ENCODE measurements at places on chromosomes 6 and 20. TPM values are rescaled to one million over a fixed set of nuclear protein-coding genes. Genes with fewer than 3 reads are reported as not detected.

COMMD7 gene
- total RNA-seq: 36.1 TPM

TBX18 gene
- 8.2 TPM for total RNA-seq

DNA sequence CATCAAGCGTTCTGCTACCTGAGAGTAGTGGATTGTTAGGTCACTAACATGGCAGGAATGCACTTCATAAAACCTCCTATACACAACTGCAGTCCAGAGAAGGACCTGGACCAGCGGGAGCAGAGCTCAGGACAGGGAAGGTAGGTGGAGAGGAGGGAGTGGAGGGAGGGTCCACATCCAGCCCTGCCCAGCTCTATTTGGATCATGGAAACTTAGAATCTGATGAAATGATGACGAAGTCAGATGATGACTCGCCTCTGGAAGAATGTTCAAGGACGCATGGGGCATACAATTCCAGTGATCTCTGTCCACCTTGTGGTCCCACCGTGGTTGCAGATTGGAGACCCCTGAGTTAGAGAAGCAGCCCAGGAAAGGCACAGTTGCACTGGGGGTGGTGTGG is 68.8 kb downstream of the CLIC5 start:
- peak; percentile 15 for DNase-seq

- DNase-seq: no peak
Measured at GRCh38 chr6:146286961-146287360, 256.7 kb upstream of the RAB32 start.

DNA sequence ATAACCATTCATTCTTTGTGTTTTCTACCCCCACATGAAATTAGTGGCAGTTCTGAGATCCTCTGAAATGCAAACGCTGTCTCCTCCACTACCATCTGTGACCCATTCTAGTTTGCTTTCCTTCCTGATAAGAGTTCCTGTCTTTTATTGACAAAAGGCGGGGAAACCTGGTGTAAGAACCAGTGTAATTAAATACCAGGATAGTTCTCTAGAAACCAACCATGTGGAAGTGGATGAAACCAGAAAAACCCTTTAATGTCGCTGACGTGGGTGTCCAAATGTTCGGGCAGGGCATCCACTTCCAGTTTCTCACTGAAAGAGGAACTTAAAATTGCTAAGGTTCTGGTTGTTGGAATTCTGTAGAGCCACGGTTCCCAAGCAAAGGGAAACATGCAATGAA is 79.1 kb downstream of the TNFRSF21 start:
- DNase-seq: no peak

DNA sequence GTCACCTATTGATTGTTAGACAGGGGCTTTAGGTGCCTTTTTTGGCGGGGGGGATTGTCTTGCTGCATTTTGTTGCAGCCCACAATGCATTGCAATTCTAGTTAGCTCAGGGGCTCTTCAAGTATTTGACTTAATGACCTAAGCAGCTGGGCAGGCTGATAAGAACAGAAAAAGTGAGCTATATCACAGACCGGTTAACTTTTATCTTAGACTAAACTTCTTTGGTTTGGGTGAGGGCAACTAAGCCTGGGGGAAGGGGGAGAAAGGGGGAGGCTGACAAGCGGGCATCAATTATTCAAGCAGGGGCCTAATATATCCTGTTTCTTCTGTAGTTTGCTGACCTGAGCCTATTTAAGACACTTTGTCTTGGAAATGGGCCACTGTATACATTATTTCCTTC is 66.0 kb upstream of the GPR6 start:
- no peak for DNase-seq

DNA sequence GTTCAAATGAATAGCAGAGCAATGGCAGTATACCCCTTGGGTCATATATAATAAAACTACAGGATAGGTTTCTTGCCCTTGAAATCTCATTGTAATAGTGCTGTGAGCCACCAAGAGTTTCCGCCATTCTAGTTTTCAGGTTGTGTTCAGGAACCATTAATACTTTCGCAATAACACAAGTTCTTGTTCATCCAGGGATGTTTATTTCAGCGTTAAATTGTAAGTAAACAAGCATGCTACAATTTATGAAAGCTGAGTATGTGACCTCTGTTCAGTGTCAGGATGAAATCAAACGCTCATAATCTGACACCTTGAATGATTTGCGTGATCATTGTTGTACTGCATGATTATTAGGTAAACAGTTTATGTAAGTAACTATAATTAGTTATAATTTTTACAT is 22.8 kb downstream of the ANKS1A start:
- DNase-seq: no peak

GRCh38 chr6:37209461-37210205 is 39.7 kb downstream of the PIM1 start:
- DNase-seq: no peak

- DNase-seq: no peak
Measured at GRCh38 chr6:9461188-9461587, 953.7 kb downstream of the TFAP2A start.

DNA sequence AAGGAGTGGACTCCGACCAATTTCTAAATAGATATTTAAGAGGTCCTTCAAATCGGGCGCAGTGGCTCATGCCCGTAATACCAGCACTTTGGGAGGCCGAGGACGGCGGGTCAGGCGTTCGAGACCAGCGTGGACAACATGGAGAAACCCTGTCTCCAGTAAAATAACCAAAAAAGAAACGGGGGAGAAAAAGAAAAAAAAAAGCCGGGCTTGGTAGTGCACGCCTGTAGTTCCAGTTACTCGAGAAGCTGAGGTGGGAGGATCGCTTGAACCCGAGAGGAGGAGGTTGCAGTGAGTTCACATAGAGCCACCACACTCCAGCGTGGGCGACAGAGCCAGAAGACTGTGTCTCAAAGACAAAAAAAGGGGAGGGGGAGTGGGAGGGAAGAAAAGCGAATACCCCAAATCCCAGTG is 53.3 kb upstream of the HFE start:
- DNase-seq: no peak

SLC22A1 gene
- 2.8 TPM for total RNA-seq

CYP39A1 gene
- total RNA-seq: 5.1 TPM

PPP1R3G gene
- 0.18 TPM for total RNA-seq

GRCh38 chr20:38110525-38111178 is 54.4 kb downstream of the TGM2 start:
- no peak for DNase-seq

DNA sequence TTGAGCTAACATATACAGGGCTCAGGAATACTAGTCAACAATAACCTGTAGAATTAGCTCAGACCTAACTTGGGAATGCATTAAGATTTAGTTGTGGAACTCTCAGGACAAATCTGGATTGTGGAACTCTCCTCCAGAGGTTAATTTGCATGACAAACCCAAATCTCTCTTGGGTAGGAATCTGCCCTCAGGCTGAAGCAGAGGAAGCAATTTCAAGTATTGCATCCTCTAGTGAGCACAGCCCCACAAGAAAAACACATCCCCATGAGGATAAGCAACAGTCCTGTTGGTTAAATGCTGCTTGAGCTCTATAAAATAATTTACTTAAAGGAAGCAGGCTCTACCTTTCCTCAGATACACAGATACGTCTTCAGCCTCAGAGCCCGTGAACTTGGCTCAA is 170.9 kb upstream of the STXBP5 start:
- no peak for DNase-seq

LY6G6F gene
- total RNA-seq: not detected

DNA sequence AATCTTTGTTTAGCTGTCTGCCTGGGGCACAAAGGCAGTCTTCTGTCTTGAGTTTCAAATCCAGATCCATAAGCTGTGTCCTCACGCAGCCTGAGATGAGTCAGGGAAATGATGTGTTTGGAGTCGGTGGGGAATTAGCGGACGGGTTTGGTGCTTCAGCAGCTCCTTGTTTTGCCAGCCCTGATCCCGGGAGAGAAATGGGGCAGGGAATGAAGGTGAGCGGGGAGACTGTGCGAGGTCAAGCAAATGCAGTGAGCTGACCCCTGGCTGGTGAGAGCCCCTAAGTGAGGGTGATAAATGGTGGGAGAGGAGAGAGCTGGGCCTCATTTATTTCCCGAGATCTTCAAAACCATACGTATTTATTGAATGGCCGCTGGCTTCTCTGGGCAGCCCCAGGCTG is 21.6 kb downstream of the DUSP22 start:
- DNase-seq: peak; percentile 81

GJA10 gene
- not detected for total RNA-seq

- no peak for DNase-seq
Measured at GRCh38 chr6:125818772-125819260, 28.1 kb downstream of the NCOA7 start.

CRISP2 gene
- total RNA-seq: 0.23 TPM

DNA sequence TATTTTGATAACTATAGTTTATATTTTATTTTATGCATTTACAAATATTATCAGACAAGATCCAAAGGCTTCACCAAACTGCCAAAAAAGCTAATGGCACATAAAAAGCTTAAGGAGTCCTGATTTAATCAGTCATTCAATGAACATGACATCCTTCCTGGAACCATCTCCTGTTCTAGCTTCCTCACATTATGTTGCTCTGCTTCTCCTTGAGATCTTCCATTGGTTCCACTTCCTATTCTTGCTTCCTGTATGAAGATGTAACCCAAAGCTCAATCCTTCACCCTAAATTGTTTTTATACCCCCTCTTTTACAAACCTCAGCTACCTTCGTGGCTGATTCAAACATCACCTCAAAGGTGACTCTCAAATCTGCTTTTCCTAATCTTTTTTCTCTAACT is 4.5 kb upstream of the BRD2 start:
- no peak for DNase-seq

HCK gene
- total RNA-seq: 0.15 TPM

SYNDIG1 gene
- 0.80 TPM for total RNA-seq

- DNase-seq: no peak
Measured at GRCh38 chr20:63126876-63127699, 88.8 kb downstream of the YTHDF1 start.

- no peak for DNase-seq
Measured at GRCh38 chr6:20640181-20640580, 105.9 kb downstream of the CDKAL1 start.

DNA sequence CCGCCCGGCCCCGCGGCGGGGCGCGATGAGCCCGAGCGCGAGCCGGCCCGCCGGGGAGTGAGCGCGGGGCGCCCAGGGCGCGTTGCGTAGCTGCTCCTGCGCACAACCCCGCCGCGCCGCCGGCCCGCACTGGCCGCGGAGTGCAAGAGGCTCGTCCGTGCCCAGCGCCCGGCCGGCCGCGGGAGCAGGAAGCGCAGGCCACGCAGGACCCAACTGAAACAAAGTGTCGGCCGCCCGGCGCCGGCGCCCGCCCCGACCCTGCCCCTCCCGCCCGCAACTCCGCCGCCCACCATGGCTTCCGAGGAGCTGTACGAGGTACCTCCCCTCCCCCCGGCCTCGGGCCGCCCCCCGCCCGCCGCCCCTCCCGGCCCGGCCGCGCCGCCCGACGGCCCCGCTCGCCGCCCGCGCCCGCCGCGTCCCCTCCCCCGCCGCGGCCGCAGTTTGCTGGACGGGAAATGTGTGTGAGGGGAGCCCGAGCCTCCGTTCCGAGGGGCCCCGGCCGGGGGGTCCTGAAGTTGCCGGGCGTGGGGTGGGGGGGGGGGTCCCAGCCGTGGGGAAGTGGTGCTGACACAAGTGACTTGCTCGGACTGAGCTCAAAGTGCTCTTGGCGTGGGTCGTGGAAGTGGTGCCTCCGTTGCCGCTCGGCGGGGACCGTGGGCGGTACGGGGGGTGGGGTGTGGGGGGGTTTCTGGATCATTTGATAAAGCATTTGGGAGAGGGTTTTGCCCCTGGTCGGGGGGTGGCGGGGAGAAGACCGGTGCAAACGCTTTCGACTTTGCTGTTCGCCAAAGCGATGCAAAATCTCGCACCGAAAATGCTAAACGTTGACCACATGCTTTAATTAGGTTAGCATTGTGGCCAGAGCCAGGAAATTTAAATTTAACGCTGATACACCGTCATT is 539 bp downstream of the CDYL start:
- peak; percentile 69 for DNase-seq

GRCh38 chr20:61732511-61733210 is 333.0 kb downstream of the TAF4 start:
- DNase-seq: no peak
